ENCODE measurements at places on chromosomes 5 and 9.

GRCh38 chr9:126894052-126894603 is 20.5 kb upstream of the RALGPS1 start:
- no peak for DNase-seq

DNA sequence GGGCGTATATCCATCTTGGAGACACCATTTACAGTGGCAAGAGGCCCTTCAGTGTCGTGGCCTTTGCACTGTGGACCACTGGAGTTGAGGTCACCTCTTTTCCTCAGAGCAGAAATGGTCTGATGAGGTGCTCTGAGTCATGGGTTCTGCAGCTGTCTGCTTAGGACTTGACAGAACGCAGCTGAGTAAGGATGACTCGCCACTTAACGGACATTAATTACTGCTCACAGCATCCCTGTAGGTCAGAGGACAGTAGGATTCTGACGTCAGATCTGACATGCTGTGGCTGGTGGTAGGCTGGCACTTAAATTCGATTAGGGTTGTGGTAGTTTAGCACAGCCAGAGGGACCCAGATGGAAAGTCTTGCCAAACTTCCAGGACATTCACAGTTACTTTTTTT is 479.4 kb downstream of the DMAC1 start:
- no peak for DNase-seq

GRCh38 chr5:168601972-168602371 is 22.8 kb upstream of the PANK3 start:
- no peak for DNase-seq

DNA sequence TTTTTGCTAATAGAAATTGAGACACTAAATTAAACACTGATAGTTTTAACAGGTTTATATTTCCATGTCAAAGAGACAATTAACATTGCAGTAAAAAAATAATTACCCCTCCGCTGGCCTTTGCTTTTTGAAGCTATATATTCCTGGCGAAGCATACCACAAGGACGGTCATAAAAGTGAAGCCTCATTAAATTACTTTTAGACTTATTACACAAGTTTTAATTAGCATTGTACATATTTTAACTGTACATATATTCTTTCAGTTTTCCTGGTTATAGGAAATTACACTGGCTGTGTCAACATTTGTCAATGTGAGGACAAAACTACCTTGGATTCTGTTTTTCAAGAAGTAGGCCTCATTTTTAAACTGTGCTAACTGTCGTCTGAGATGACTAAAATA is 1.2 kb downstream of the CDKN2A start:
- DNase-seq: no peak

DNA sequence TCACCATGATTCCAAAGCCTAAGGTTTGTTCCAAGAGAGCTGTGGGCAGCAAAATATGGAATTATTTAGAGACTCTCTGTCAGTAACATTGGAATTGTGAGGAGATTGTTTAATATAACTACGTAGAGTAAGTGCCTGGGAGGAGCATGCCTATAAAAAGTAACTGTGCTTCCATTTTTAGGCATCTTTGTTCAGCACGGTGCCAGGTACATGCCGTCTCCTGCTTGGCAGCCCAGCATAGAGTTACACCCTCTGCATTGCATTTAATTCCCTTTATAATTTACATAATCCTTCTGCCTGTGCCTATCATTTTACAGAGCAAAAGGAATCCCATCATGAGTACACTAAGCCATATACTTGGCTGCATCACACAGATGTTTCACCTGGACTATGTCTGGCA is 32.1 kb upstream of the ALDH1A1 start:
- DNase-seq: no peak

GRCh38 chr9:137240318-137240840 is 708 bp upstream of the TUBB4B start:
- DNase-seq: no peak

GRCh38 chr9:134633362-134634142 is 8.1 kb upstream of the COL5A1 start:
- DNase-seq: no peak

GRCh38 chr5:150397782-150398721 is 14.7 kb downstream of the CD74 start:
- no peak for DNase-seq

DNA sequence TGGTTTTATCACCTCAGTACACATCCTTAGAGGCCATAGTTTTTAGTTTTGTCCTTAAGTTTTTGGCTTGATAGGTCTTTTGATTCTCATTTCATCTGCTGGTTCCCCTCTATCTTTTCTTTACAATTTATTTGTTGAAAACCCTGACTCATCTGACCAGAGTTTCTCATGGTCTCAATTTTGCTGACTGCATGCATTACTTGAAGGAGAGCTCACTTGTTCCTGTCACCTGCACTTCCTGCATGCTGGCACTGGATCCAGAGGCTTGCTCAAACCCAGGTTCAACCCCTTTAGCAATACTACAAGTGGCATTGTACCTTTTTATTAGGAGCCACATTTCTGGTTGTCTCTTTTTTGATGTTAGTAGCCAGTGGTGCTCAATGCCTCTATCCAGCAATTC is 26.7 kb downstream of the FBXO10 start:
- DNase-seq: no peak

DNA sequence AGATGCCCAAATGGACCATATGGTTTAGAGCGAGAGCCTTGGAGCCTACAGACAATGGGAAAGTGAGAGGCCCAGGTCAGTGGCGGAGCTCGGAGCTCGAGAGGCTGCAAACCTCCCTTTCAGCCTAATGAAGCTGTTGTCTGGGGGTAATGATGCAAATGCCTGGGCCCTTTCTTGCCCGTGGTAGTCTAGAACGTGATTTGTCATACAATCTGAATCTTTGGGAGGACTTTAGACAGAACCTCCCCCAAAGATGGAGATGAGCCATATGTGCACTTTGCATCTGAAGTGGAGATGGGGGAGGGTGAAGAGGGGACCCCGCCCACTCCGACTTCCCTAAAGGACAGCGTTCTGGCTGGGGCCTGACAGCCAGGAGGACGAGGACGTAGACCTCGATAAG is 10.3 kb upstream of the NEUROG1 start:
- DNase-seq: no peak

- DNase-seq: no peak
Measured at GRCh38 chr9:109134167-109134578, 14.4 kb upstream of the TMEM245 start.

DNA sequence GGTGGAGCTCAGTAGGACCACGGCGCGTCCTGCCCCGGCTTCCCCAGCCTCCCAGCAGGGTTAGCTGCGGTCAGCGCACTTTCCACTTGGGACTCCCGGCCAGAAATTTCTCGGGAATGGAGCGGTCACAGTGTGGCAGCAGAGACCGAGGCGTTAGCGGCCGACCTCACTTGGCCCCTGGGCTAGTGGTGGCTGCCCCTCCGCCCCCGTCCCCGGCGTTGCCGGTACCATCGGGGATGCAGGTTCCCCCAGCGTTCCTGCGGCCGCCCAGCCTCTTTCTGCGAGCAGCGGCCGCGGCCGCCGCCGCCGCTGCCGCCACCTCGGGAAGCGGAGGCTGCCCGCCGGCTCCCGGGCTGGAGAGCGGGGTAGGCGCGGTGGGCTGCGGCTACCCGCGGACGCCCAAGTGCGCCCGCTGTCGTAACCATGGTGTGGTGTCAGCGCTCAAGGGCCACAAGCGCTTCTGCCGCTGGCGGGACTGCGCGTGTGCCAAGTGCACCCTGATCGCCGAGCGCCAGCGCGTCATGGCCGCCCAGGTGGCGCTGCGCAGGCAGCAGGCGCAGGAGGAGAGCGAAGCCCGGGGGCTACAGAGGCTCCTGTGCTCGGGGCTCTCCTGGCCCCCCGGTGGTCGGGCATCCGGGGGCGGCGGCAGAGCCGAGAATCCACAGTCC is 460 bp downstream of the DMRTA1 start:
- peak; percentile 16 for DNase-seq

DNA sequence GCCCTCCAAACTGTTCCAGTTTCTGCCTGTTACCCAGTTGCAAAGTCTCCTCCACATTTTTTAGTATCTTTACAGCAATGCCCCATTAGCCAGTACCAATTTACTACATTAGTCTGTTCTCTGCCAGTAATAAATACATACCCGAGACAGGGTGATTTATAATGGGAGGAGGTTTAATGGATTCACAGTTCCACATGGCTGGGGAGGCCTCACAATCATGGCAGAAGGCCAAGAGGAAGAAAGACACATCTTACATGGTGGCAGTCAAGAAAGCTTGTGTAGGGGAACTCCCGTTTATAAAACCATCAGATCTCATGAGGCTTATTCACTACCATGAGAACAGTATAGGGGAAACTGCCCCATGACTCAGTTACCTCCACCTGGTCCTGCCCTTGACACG is 600.7 kb upstream of the CDH6 start:
- DNase-seq: no peak

DNA sequence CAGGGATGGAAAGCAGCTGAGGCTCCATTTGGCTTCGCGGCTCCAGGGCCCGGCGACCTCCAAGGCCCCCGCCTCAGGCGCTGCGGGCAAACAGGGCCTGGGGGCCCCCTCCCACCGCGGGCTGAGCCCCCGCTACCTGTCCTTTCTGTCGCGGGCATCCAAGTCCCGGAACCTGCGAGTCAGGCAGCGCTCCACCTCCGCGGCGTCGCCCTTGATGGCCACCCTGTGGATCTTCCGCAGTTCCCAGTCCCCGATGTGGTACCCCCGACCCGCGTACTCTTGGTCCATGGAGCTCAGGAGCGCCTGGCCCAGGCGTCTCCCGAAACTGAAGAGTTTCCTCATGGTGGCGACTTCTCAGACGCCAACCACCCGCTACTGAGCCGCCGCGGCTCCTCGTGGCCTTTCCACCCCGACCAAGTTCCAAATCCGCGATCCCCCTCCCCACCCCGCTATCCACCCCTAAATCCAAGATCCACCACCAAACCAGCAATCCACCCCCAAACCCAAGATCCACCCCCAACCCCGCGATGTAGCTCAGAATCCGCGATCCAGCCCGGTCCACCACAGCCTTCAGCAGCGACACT is 86.5 kb upstream of the CCDC180 start:
- DNase-seq: no peak

GRCh38 chr9:22117511-22118384 is 108.6 kb upstream of the CDKN2B start:
- DNase-seq: no peak

DNA sequence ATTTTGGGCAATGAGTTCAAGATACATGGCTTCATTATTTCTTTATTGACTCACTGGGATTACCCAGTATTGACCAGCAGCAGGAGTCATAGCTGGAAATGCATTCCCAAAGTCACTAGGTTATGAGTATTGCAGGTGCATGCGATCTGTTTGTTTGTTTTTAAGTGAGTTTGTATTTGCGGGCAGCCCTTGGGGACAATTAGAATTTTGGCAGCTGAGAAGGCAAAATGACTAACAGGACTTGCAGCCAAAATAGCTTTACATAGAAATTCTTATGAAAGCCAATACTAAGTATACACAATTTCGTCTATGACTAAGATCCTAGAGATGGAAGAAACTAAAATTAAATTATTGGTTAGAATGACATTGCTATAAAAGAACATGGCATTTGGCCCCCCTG is 18.1 kb upstream of the RGMB start:
- DNase-seq: no peak

GRCh38 chr9:73178044-73178443 is 26.4 kb downstream of the ANXA1 start:
- DNase-seq: no peak

GRCh38 chr9:33714989-33715388 is 80.4 kb upstream of the PRSS3 start:
- DNase-seq: no peak

DNA sequence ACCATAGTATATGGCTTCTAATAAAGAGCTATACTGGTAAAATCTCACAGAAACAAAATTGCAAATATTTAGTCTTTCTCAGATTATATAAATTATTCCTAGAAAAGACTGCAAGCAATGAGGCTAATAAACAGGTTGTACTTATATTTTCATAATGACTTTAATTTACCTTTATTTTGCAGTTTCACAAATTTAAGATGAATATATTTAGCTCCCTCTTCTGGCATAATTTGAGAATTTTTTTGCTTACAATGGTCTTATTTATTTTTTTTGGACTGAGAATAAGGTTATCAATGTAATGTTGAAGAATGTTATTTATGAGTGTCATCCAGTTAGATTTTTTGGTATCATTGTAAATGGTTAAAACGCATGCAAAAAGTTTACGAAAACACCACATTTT is 56.7 kb downstream of the PIK3R1 start:
- no peak for DNase-seq

DNA sequence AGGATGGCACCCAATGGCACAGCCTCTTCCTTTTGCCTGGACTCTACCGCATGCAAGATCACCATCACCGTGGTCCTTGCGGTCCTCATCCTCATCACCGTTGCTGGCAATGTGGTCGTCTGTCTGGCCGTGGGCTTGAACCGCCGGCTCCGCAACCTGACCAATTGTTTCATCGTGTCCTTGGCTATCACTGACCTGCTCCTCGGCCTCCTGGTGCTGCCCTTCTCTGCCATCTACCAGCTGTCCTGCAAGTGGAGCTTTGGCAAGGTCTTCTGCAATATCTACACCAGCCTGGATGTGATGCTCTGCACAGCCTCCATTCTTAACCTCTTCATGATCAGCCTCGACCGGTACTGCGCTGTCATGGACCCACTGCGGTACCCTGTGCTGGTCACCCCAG is 25.4 kb downstream of the HRH2 start:
- DNase-seq: no peak

DNA sequence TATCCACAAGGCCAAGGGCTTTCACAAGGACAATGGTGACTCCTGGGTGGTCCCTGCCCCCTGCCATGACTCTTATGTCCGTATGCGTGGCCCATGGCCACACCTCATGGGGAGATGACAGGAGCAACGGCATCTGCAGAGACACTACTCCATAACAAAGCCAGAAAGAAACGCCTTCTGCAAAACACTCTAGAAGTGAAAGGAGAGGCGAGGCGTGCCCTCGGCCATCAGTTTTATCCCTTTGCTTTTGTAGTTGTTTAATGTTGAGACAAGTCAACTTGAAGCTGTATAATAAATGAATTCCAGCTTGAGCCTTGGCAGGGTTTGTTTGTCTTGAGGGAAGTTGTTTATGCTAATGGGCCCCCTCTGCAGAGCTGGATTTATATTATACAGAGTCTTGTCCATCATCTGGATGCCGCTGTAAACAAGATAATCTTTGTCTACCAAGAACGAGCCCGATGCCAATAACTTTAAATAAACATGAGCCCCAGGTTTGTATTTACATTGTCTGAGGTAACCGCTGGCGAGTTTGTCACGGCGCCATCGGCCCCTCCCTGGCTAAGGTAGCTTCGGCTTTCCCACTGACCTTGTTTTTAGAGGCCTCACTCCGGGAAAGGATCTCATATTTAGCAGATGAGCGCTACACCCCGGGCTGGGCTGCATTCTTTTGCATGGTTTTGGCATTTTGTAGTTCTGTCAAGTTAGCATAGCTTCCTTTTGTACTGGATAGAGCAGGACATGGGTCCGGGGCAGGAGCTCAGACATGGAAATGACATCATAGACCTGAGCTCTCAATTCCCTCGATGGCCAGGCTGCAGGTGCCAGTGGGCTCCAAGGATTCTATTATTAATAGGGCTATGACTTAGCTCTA is 165.3 kb downstream of the ERCC6L2 start:
- DNase-seq: no peak

DNA sequence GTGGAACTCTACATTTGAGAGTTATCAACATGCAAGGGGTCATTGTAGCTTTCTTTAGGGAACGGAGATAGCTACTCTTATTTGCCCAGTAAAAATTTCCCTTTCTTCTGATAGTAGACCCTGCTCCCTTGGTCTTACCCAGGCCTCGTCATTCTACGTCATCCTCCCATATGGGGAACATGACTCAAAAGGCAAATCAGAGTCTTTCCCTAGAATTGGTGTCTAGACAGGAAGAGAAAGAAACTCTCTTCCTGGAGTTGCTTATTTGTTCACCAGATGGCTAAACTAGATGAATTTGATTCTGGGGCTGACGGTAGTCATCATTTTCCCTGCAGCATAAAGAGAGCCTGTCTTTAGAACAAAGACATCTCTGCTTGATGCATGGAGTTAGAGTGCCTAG is 12.2 kb upstream of the SLC38A9 start:
- DNase-seq: no peak

GRCh38 chr5:67015541-67016191 is 180.9 kb downstream of the CD180 start:
- no peak for DNase-seq

Data from stimulated activated CD8-positive, alpha-beta memory T cell treated with anti-CD3 and anti-CD28 coated beads, Interleukin-15, amount 100 ng/mL, for 24 hours (primary cell).